ENCODE measurements at places on chromosomes 2 and 18.

- no peak for DNase-seq
Measured at GRCh38 chr2:58981237-58981636, 740.1 kb upstream of the FANCL start.

DNA sequence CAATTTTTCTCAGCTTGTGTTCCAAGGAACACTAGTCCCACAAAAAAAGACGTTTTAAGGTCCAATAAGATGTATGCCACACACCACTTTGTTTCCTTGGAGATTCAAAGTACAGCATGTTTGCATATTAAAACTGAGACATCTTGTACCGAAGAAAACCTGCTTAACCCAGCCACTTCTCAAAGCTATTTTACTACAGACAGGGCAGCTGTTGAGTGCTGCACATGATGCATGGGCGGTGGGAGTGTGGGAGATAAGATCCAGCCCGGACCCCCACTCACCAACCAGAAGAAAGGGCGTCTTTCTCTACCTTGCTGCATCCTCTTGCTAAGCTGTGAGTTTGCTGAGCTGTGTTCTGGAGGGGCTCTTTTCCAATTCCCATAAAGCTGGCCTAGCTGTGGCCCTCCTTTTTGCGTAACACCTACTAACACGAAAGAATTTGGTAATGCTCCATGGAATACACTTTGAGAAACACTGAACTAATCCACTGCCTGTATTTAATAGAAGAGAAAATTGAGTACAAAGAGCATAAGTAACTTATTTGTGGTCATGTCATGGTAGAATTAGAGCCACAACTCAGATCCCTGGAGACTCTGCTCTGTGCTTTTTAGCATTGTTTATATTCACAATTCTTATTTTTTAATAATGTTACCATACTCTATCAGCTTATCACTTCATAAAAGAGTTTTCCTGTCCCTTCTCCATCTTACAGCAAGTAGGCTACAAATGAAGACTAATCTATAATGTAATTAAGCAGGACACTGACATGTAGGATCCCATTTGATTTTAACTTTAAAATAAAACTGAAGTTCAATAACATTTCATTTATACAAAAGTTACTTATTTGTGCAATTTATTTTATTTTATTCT is 90.0 kb downstream of the PLEKHM3 start:
- DNase-seq, result no peak

GRCh38 chr2:150994076-150994475 is 267.6 kb downstream of the RBM43 start:
- no peak for DNase-seq

DNA sequence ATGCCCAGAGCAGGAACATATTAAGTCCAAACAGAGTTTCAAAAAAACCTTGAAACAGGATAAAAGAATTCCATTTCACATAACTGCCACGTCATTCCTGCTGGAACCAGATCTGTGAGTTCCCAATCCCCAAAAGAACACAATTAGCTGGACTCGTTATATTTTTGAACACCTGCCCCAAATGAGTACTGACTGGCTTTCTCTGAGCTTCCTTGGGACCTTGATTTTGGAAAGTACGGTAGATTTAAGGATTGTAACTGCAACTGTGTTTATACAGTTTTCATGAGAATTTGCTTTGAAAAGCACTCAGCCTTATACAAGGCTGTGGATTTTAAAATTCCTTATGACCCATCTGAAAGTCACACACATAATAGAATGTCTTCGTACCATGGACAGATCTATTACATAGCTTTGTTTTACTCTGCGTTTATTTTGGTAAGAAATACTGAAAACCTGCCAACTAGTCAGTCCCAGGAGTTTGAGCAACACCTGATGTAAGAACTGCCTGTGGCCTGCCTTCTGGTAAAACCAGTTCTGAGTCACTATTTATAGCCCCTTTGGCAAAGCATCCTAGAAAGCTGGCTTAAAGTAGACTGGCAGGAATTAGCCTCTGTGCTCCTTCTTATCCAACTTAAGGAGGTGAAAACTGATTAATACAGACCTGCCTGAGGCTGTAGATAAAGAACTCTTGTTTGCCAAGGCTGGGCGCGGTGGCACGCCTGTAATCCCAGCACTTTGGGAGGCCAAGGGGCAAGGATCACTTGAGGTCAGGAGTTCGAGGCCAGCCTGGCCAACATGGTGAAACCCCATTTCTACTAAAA is 48.1 kb downstream of the MERTK start:
- no peak for DNase-seq

GRCh38 chr2:25851740-25852503 is 26.4 kb downstream of the ASXL2 start:
- DNase-seq, result peak; percentile 28

DNA sequence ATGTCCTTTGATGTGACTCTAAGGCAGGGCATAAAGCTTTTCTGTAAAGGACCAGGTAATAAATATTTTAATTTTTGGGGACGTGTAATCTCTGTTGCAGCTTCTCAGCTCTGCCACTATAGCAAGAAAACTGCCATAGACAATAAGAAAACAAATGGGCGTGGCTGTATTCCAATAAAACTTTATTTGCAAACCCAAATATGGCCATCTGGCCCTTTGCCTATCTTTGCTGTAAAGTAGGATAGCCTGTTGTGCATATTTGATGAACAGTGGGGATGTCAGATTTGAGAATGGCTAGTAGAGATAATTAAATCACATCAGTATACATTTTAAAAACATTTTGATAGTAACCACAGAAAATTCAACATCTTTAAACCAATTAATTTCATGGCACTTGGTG is 95.6 kb upstream of the NOSTRIN start:
- DNase-seq, result no peak

- DNase-seq, result no peak
Measured at GRCh38 chr2:101064868-101065549, 62.9 kb downstream of the RPL31 start.
